ENCODE measurements at places on chromosomes 6 and 20.

DNA sequence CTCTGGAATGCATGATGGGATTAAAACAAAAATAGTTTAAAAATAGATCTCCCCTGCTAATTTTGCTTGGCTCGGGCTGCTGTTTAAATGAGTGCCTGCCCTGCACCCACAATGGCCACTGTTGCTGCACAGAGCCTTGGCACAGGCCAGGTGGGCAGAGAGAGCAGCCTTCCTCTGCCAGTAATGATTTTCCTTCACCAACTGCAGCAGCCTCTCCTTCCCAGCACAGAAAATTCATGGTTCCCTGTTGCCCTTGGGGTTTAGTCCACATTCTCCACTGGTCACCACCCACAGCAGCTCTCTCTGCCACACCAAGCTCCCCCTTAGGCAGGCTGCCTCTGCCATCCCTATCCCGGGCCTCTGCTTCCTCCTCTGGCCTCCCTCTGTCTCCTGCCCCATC is 30.2 kb downstream of the TGM3 start:
- no peak for DNase-seq

DNA sequence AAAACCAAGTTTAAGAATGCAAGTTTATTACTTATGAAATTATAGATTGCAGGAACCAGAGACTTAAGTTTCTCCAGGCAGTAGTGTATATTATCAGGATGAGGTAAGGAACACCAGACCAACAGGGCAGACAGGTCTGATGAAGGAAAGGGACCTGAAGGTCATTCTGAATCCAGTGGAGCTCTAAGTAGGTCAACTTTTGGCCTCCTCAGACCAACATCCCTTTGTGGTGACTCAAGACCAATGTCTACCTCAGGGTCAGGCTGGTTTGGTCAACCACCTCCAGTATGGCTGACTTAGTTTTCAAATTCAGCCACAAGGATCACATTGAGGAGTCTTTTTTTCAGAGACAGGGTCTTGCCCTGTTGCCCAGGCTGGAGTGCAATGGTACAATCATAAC is 38.7 kb upstream of the TFAP2A start:
- DNase-seq = no peak

GRCh38 chr20:63696628-63697356 is at the start of gene TNFRSF6B:
TSS of gene TNFRSF6B (plus strand) at chr20:63696652. CDS start at chr20:63696768, 116 bp downstream.
- no peak for DNase-seq

GRCh38 chr6:170147056-170147787 is 143.7 kb downstream of the DLL1 start:
- DNase-seq = no peak

DNA sequence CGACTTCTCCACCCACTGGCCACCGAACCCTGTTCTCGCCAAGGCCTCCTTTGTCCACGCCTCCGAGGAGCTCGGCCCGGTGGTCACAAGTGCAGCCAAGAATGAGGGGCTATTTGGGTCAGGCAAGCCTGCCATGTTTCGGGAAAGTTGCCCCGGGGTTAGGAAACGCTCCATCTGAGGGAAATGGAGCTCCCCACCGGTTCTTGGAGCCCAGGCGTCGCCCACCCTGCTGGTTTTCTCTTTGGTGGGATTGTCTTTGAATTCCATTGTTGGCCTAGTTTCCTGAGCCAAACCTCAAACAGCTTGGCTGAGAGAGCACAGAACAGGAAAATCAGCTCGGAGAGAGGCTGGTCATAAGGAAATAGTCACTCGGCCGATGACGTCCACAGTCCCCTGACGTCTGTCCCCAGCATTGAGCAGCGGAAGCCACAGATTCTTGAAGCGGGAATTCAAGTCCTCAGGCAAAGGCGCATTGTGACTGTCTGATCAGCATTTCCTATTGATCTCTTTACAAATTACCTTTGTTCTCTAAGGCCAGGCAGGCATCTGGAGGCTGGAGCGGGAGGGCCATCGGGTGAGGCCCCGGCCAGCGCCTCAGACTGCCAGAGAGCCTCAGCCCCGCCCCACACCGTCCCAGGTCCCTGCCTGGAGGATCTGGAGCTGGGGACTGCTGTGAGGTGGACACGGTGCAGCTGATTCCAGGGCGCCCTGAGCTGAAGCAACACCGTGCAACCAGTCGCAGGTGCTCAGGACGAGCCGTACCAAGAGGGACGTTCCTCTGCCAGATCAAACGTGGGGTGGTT is 138.6 kb downstream of the DLL1 start:
- DNase-seq = no peak

DNA sequence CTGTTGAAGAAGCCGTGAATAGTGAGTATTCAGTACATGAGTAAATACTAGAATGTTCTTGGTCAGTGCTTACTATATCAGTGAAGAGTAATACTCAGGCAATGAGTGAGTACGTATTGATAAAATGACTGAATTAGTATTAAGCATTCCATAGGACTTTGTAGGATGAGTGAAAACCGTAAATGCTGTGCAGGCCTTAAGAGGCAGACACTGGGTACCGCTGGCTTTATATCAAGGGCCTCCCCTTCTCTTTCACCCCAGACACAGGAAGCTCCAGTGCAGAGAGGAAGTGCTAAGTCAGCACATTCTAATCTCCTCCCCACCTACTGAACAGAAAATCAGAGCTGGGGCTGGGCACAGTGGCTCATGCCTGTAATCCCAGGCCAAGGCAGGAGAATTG is 24.2 kb downstream of the POFUT1 start:
- DNase-seq = no peak

DNA sequence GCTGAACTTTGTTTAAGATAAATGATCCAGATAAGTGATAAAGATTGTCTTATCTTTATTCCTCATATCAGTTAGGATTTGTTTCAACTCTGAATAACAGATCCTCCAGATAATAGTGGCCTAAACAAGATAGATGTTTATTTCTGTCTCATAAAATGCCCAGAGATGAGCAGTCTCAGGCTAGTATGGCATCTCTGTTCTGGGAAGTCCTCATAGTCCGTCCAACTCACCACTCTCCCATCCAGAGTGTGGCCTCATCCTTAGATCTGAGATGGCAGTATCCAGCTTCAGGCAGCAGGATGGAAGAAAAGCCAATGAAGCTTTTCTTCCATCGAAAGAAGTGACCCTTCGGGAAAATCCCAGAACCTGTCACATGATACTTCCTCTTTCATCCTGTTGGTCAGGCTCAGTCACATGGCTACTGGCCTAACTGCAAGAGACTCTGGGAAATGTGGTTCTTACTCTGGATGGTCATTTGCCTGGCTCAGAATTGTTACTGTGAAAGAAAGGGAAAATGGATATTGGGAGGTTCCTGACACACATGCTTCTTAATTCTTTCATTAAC is 29.4 kb upstream of the TAGAP start:
- DNase-seq = no peak

GRCh38 chr6:10416863-10417641 is 2.2 kb upstream of the TFAP2A start:
- DNase-seq = no peak

DNA sequence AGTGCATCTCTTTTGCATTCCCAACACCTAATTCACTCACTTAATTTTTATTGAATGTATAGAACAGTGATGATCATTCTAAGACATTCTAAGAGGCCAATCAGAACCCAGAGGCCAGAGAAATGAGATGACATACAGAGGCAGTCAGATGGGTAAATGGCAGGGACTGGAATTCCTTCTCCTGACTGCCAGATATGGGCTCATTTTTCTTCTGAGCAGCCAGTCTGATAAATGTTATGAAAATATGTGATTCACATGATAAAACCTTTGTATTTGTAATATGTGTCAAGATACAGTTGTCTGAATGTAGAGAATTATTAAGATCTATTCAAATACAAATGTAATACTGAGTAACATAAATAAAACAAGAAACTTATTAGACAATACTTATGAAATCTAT is 277.8 kb downstream of the EPM2A start:
- DNase-seq = no peak

GRCh38 chr6:152089992-152090391 is 282.5 kb downstream of the ESR1 start:
- no peak for DNase-seq

- DNase-seq = no peak
These were observed 445.2 kb upstream of the ID4 start for GRCh38 chr6:19391926-19392325.

- DNase-seq = no peak
These were observed 100.9 kb upstream of the MLN start for GRCh38 chr6:33904747-33905065.

GRCh38 chr6:106060167-106060566 is 26.0 kb upstream of the PRDM1 start:
- no peak for DNase-seq

GRCh38 chr20:4443016-4443415 is 278.7 kb upstream of the PRND start:
- no peak for DNase-seq

DNA sequence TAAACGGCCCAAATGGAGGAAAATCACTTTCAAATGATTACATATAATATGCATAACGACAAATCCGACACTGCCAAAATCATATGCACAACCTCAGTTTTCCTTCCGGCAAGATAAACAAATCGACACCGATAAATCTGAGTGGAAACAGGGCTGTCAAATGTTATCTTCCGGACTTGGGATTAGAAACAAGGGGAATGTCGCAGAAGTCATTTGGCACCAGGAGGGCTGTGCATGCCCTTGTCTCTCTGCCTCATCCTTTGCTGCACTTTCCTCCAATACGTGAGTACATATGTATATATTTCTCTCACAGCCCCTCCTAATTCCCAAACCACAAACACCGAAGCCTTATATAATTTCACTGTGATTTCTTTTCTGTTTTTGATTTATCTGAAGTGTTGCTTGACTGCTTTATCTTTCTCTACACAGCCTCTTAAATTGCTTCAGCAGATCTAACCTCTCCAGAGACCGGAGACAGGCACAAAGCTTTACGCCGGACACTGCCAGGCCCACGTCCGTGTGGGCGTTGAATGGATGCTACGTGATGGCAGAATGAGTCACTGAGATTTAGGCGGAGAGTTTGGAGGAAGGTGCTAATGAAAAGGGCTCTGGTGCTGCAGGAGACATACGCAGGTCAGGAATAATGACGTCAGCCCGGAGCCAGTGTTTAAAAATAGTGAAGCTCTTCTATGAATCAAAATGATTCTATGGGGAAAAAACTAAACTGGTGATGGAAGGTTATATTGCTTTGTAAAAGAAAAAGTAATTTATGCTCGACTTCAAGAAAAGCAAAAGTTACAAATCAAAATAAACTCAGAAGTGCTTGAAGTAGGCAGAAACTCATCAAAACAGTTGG is 21.0 kb upstream of the PRELID3B start:
- no peak for DNase-seq

DNA sequence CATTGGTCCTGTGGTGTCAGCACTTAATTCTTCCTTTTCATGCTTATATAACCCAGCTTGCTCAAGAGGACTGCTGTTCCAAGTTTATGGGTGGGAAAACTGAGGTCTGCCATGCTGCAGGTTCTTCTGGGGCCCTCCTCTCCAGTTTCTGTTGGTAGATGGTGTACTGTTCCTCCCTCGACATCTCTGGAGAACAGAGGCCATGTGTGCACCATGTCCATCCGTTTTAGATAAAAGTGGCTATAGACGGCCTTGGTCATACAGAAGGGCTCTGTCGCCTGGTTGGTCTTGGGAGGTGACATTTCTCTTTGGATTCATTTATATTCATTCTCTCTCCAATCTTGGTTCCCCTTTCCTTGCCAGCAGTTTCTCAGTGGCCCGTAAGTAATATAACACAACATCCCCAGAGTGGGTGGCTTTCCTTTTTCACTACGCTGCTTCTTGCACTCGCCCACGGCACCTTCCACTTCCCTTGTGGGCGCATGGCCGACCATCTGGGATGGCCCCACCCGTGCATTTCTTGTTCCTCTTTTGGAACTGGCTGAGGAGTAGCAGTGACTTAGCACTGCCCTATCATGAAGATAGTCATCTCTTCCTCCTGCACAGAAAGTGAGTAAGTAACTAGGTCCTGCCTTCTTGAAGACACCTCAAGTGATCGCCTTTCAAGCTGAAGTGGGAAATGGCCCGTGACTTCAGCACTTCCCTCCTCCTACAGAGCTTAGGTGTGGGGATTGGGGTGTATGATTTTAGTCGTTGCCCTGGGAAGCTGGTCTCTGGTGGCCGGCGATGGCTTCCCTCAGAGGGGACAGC is 94.2 kb downstream of the RREB1 start:
- no peak for DNase-seq

DNA sequence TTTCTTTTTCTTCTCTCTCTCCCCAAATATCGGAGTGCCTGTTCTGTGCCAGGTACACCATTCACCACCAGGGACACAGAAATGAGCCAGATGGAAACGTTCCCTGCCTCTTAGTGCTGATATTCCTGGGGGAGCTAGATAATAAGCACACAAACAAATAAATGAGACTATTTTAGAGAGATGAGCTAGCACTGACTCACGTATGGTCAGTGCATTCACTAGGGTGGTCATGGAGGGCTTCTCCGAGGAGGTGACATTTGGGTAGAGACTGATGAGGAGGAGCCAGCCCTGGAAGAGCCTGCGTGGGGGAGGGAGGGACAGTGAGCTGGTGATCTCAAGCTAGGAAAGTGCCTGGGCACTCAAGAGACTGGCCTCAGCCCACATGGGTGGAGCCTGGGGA is 252.3 kb upstream of the KCNG1 start:
- DNase-seq = no peak

DNA sequence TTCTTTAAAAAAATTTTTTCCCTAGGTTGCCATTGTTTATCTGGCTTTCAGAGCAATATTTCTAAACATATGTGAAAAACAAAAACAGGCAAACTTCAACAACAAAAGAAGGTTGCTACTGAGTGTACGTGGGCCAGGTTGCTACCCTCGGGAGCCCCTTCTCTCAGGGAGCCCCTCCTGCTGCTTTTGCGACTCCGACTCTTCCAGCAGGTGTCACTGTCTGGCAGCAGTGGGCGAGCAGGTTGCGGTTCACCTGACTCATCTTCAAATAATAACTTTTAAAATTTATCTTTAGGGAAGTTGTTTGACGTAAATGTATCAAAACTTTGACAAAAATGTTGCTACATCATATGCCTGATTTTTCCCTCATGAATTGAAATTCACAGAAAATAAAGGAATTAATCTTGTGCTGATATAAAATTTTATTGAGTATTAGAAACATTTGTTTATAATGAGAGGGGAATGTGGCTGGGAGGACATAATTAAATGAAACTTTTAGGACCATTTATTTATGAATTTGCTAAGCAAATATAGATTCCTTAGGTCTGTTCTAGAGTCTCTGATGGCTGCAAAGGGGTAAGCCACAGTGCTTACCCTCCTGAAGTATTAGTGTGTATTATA is 138.8 kb downstream of the HIVEP1 start:
- no peak for DNase-seq

- DNase-seq = no peak
These were observed 38.1 kb upstream of the PROKR2 start for GRCh38 chr20:5354901-5355300.

- DNase-seq = no peak
These were observed 10.5 kb upstream of the TFAP2A start for GRCh38 chr6:10425176-10425974.

DNA sequence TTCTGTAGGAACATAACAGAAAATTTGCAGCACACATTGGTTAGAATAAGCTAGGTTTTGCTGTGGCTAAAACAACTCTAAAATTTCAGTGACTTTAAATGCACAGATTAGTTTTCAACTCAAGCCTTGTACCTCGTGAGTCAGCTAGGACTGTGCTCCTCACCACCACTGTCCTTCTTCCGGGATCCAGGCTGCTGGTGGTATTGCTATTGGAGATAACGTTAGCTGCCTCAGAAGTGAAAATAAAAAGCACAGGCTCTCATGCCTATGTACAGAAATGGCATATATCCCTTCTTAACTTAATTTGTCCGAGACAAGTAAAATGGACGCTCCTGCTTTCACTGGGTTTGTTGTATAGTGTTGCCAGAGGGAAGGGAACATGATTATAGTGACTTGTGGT is 931.1 kb upstream of the EYS start:
- DNase-seq = no peak

GRCh38 chr6:151026041-151026663 is 160.7 kb downstream of the MTHFD1L start:
- DNase-seq = no peak

- no peak for DNase-seq
These were observed 253.2 kb downstream of the BMP7 start for GRCh38 chr20:57013217-57013616.

Measured in stimulated activated CD8-positive, alpha-beta memory T cell treated with anti-CD3 and anti-CD28 coated beads, Interleukin-2, amount 100 ng/mL, for 1 hour (primary cell).